ENCODE measurements at places on chromosomes 7 and 10.

- no peak for DNase-seq
These were observed 15.0 kb downstream of the PTN start for GRCh38 chr7:137328373-137329120.

DNA sequence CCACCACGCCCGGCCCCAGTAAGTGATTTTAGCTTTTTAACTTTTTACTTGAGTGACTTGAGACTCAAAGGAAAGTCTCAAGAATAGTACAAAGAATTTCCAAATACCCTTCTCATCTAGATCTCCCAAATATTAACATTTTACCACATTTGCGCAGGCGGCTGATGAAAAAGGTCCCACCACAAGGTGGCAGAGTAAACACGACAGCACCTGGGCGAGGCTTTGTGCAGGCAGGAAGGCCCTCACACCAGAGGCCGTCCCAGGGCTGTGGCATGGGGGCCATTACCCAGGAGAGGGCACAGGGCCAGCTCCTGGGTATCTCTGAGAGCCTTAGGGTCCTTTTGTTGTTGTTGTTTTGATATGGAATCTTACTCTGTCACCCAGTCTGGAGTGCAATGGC is 50.0 kb upstream of the WIPI2 start:
- DNase-seq: no peak

GRCh38 chr10:22429981-22430421 is 84.7 kb downstream of the SPAG6 start:
- no peak for DNase-seq

DNA sequence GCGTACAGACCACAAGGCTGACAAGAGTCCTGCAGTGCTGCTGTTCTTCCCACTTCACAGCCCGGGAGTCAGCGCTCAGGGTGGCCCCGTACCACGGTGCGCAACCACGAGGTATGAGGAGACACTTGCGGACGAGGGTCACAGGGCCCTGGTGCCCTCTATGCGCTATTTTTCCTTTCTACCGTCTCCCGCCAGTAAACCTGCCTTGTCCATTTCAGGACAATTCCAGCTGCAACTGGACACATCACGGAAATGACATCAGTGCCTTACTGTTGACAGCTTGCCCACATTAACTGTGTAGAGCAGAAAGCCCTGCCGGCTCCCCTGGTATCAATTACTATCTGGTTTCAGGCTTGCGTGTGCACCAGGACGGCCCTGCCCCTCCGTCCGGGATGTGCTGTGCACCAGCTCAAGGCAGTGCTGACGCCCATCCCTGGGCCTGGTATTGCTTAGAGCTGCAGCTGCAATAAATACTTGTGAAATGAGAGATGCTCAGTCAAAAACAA is 65.1 kb downstream of the ZRANB1 start:
- no peak for DNase-seq

GRCh38 chr7:22123139-22123538 is 177.4 kb upstream of the CDCA7L start:
- DNase-seq: no peak

DNA sequence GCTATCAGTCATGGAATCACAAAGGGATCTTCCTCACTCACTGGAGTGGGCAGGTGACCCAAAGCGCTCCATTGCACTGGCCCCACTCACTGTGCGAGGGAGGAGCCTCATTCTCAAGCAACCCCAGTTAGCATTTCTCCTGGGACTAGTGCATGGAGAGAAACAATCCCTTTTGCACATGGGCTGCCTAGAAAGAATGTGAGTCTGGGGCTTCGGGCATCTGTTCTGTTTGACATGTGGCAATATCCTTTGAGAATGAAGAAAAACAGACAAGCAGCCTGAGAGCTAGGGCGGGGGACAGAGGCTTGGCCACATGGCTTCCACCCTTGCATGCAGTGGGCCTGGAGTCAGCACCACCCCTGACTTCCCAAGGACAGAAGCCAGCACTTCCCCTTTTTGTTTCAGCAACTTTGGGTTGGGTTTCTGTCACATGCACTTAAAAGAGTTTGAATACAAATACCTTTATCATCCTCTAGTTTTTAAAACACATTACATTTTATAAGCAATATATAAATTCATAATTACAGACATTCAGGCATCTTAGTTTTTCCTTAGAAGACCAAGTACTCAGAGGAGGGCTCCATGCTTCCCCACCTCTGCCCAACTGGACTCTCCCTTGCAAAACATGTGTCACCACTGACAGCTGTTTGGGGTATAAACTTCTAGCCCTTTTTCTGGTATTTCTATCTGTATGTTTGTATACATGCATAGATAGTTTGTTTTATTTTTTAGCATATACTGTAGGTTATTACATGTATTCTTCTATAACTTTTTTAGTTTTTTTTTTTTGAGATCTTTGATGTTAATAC is 73.8 kb downstream of the RBM20 start:
- no peak for DNase-seq

- no peak for DNase-seq
These were observed 127.7 kb downstream of the ADARB2 start for GRCh38 chr10:1609648-1609970.

GRCh38 chr10:49375611-49376010 is 20.3 kb downstream of the DRGX start:
- DNase-seq: no peak

DNA sequence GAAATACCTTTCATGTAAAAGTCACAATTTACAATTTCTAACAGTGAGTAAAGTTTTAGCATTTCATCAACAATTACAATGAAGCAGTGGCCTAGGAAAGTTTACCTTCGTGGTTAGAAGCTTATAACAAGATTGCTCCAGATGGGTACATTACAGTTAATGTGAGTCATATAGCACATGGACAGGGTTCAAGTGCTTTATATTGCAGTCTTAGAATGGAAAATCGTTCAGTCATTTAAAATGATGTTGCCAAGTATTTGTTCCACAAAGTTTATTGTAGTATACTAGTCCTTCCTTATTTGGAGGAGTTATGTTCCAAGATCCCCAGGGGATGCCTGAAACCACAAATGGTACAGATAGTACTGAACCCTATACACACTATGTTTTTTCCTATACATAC is 174.6 kb upstream of the TARP start:
- DNase-seq: no peak

DNA sequence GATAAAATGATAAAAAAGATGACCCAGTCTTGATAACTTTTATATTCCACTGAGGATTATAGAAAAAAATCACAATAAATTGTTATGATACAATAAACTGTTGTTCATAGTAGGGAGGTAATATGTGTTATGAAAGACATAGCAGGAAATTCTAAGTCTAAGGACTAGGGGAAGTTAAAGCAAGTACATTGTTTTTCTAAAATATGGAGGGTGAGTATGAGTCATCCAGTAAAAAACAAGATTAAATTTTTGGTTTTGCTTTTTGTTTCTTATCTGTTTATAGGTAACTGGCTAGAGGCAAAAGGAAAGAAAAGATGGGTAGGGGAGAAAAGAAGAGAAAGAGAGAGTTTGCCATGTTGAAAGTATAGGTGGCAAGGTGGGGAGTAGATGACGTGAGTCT is 188.4 kb downstream of the POLR1F start:
- no peak for DNase-seq

DNA sequence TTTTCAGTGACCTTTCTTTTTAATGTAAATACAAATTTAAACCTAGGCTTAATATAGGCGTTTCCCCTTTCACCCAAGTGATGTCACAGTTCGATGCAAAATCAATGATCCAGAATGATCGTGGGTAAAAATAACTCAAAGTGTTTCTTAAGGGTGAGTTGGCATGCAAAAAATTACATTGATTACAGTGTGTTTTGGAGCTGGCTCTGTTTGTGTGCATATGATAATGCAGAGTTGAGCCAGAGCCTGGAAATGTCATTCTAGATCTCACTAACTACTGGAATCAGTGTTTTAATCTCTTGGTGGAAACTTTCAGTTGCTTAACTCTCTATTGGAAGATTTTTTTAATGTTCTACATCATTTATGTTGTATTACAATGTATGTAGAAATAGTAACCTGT is 72.5 kb upstream of the MXI1 start:
- DNase-seq: no peak

DNA sequence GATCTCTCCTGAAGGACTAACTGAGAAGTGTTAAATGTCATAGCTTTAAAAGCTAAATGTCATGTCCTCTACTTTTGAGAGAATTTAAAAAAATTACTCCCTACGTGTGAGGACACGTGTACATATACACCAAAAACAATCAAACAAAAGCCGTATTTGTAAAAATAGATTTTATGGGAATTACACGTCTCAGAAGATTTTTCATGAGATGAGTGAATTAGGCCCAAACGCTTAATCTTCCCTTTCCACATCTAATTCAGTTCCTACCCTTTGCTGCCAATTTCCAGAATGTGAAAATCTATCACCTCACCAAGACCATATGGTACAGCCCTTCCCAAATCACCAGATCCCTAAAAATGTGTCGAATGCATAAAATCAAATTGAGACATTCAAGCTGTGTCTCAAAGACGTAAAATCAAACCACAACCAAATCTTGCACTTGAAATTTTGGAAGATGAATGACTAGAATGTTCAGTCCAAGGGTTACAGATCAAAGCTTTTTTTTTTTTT is 1.0 kb upstream of the CTTNBP2 start:
- no peak for DNase-seq

- DNase-seq: no peak
These were observed 620 bp downstream of the SLK start for GRCh38 chr10:103967448-103968071.

- DNase-seq: no peak
These were observed 4.6 kb downstream of the MGAM start for GRCh38 chr7:142000244-142000643.

Measured in stimulated activated effector memory CD8-positive, alpha-beta T cell treated with anti-CD3 and anti-CD28 coated beads, Interleukin-12 subunit alpha, Interleukin-12 subunit beta, amount 100 ng/mL, for 72 hours (primary cell).